CD4-positive, alpha-beta T cell treated with Interleukin-2 at 100 ng/mL for 4 hours (primary cell): ENCODE measurements at places on chromosomes 11 and 22.

DNA sequence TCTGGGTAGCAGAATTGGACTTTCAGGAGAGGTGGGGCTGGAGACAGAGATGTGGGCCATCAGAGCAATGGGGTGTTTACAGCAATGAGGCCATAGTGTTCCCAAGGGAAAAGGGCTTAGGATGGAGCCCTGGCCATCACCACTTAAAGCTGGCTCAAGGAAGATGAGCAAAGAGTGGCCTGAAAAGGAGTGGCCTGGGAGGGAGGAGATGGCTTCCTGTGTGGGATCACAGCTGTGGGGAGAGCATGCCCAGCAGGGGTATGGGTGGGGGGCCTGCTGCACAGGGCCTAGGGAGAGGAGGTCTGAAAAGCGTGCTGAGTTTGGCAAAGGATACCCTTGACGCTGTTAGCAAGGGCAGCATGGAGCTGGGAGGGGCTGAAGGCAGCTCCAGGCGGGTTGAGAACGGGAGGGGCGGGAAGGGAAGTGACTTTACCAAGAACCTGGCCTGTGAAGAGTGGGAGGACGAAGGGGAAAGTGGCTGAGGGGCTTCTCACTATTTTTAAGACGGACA is 13.9 kb downstream of the LRRC32 start:
- no peak for DNase-seq

GRCh38 chr22:24409707-24410106 is 17.7 kb upstream of the ADORA2A start:
- no peak for DNase-seq

DNA sequence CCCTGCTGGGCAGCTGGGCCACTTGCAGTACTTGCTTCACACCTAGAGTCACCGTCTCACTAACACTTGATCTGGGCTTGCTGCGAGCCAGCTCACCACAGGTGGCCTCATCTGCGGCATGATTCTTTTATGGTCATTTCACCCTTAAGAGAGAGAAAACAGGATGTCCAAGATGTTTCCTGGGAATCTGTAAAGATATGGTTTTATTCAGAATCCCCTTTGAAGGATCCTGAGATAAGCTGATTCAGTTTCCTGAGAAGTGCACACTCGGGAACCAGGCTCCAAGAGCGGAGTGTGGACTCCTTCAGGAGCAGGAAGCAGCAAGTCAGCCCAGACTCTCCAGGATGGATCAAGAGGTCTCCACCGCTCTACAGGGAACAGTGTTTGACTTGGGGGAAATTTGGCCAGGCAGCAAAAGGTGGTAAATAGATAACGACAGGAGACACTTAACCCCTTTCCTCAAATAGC is 21.8 kb upstream of the TP53AIP1 start:
- no peak for DNase-seq

DNA sequence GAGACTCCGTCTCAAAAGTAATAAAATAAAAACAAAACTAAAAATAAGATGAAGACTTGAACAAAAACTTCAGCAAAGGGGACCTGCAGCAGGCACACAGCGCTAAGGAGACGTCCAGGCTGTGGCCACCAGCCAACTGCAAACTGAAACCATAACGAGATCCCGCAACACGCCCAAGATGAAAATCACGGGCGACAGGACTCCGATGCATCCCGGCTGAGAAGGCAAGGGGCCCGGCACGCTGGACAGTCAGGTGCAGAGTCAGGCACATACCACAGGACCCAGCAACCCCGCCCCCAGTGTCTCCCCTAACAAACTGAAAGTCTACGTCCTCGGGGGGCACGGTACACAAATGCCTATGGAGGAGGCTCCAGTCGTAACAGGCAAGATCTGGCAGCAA is 9.2 kb downstream of the HRAS start:
- no peak for DNase-seq

- no peak for DNase-seq
These were observed 1.1 kb upstream of the PITPNB start for GRCh38 chr22:27919942-27920755.

DNA sequence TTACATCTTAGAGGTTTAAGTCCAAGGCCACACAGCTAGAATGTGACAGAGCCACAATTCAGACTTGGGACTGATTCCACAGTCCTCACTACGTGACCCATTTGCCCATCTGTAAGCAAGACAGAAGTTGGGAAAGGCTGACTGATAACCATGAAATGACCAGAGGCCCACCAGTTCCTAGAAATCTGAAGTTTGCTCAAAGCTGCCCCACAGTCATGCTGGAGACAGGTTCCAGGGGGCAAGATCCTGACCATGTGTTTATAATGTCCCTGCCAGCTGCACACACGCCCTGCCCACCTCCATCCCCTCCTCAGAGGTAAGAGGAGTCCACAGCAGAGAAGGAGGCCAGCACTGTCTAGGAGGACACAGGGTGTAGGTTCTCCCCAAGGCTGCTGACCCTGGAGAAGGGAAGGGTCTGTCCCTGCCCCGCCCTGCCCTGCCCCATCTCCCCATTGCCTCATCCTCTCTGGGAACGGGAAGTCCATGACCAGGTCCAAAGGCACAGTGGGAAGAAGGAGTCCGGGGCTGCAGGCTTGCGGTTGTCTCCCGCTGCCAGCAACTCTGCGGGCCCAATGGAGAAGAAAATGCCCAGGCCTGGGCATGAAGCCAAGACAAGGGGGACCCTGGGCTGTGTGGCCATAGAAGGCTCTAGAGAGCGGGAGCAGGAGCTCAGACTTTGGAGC is 11.9 kb upstream of the OAF start:
- no peak for DNase-seq

DNA sequence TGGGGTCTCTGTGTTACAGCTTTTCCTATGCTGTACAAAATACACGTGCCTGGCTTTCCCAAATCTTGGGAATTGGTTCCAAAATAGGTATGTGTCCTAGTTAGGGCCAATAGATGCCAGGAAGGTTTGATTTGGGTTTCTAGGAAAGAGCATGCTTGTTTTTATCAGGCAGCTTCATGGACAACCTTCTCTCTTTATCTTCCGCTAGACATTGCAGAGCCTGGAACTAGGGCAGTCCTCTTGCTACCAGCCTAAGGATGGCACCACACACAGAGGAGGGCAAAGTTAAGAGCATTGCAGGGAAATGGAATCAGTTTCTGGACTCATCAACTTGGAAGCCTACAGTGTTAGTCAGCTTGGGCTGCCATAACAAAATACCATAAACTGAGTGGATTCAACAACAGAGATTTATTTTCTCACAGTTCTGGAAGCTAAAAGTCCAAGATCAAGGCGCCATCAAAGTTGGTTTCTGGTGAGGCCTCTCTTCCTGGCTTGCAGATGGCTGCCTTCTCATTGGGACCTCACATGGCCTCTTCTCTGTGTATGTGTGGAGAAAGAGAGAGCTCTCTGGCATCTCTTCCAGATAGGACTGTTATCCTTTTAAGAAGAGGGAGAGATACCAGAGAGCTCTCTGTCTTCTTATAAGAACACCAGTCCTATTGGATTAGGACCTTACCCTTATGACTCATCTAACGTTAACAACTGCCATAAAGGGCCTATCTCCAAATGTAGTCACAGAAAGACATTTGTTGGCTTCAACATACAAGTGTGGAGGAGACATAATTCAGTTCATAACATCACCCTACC is 27.3 kb upstream of the CREB3L1 start:
- no peak for DNase-seq

GRCh38 chr11:76629853-76630599 is 40.5 kb downstream of the LRRC32 start:
- peak; percentile 3 for DNase-seq

DNA sequence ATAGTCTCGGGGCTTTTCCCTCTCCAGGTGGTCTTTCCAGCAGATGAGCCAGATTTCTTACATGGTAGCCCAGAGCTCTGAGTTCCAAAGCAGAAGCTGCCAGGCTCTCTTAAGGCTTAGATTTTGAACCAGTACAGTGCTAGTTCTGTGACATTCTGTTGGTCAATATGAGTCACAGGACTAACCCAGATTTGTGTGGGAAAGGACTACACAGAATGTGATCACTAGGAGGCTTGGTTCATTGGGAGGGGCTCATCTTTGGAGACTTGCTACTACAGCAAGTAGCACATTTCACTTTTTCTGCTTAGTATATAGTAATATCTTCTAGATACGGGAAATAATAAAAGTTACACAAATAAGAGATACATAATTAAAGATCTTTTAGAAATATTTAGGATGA is 24.1 kb downstream of the RNF214 start:
- no peak for DNase-seq

GRCh38 chr11:48014917-48015316 is 34.6 kb downstream of the PTPRJ start:
- no peak for DNase-seq

- DNase-seq: peak; percentile 1
These were observed 908.6 kb downstream of the NTM start for GRCh38 chr11:132278801-132279574.

DNA sequence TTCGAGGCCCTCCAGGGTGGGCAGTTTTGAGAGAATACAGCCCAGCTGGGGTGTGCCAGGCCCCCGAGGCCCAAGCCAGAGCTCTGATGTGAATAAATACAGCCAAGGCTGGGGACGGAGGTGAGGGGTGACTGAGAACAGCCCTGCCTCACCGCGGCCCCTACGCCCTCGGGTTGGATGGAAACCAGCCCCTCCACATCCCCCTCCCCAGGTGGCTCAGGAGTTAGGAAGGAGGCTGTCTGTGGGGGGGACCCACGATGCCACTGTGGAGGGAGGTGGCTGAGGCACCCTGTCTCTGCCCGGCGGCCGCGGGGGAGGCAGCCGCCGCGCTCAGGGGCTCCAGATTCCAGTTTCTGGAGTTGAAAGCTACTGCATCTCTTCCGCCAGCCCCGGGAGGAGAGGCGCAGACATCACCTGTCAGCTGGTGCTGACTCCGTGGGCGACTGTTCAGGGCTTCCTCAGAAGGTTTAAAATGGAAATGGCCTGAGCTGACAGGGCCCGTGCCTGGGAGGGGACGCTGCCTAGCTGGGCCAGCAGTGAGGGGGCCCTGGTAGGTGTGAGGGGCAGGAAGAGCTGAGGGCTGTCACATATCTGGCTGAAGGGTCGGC is 1.4 kb downstream of the FLRT1 start:
- no peak for DNase-seq

DNA sequence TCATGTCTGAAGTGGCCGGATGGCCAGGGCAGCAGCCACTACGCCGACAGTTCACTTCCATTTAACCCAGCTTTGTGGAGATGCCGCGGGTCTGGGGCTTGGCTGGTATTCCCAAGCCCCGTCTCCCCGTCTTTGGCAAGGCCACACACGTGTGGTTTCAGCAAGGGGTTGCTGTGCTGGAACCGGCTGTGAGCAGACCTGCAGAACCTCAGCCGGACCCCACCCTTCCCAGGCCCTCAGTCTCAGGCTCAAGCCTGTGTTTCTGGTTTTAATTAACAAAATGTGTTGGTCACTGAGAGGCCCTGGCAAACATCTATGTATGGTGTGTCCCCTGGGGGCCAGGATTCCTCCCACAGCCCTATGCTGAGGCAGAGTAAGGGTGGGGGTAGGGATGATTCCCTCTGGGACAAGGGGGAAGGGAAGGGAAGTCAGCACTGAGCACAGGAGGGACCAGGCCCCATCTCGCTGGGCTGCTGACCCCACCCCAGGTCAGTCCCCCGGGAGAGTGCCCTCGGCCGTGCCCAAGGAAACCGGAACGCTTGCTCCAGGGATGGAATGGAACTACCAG is 9.3 kb downstream of the OSBPL5 start:
- DNase-seq: no peak

GRCh38 chr22:35808377-35808776 is 90.7 kb downstream of the APOL5 start:
- no peak for DNase-seq

DNA sequence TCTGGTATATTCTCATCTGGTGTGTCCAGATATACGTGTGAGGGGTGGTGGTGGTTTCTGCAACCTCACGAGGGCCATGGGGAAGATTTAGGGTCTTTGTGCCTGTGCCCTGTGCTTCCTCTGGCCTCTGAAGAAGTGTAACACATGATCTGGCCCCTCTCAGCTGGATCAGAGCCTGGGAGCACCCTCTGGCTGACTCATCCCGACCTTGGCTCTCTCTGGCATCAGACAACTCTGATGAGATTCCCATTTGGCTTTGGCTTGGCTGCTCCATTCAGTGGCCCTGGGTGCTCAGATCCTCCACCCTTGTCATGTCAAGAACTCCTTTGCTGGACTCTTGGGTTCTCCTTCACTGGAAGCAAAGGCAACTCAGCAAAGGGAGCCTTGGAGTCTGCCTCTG is 45.2 kb downstream of the RASSF10 start:
- no peak for DNase-seq

DNA sequence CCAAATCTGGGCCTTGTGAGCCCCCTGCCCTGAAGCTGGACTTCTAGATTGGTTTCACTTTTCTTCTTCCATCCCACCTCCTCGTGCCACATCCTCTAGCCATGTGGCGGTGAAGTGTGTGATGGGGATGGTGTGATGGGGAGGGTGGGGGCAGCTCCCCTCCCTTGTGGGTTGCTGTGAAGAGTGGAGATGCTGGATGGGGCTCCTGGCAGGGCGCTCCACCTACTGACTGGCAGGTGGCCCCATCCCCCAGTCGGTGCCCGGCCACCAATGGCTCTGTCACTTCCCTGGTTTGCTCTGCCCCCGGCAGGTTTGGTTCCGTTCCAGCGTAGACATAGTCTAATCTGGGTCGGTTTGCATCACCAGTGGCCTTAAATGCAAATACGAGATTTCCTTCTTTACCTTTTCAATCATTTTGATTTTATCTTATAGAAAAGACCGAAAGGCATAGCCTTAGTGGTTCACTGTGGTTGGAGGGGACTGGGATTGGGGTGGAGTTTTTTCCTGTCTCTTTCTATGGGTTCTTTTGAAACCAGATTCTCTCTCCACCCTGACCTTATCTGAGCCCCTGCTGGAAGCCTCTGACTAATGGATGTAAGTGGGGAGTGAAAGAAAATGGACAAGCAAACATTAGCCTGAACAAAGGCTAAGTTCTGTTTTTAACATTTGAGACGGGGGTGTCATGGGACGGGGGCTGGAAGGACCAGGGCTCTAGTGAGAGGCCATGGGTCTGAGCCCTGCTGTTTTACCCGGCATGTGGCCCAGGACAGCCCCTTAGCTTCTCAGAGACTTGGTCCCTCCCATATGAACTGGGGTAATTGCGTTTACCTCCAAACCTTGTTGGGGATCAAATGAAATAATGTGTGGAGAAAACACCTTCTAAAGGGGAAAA is 149.3 kb downstream of the CACNA1I start:
- DNase-seq: no peak

GRCh38 chr11:73344191-73344607 is 32.0 kb upstream of the RELT start:
- DNase-seq: no peak

DNA sequence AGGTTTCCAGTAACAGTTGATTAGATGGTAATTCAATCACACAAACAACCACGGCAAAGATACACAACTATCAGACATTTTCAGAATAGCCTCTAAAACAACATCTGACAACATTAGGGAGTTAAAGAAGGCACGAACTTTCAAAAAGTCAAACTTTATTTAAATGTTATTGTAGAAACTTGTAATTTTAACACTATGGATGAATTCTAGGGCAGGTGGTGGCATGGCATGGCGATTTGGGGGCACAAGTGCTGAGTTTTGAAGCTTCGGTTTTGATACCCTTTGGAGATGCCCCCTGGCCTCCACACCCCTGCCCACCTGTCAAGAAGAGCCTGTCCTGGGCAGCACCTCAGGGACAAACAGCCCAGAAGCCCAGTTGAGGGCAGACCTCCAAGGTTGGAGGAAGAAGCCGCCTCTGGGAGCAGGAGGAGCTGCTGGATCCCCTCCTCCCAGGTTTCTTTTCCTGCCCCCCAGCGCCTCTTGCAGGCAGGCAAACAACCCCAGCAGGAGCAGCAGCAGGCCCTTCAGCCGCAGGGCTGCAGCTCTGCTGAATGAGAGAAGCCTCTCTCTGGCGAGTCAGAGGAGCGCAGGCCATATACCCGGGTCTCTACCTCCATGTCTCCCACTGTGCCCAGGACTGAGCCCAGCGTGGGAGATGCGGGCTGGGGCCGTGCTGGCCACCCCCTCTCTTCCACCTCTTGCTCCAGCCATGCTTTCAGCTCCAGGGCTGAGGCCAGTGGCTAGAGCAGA is 102.1 kb upstream of the IGLL5 start:
- DNase-seq: no peak
